ENCODE measurements at places on chromosomes 6 and 20.

GRCh38 chr6:13239530-13240455 lies 88.5 kb downstream of the TBC1D7 start:
- DNase-seq: no peak

GRCh38 chr6:168765752-168766151 lies 324.8 kb downstream of the SMOC2 start:
- DNase-seq: no peak

- no peak for DNase-seq
Observed at GRCh38 chr6:81340946-81341345, 411.5 kb downstream of the TENT5A start.

GRCh38 chr6:75170691-75171560 lies 34.9 kb downstream of the COL12A1 start:
- no peak for DNase-seq

GRCh38 chr6:71292001-71292400 lies 3.4 kb downstream of the OGFRL1 start:
- DNase-seq: no peak

- DNase-seq: no peak
Observed at GRCh38 chr20:53142225-53143127, 170.3 kb downstream of the TSHZ2 start.

DNA sequence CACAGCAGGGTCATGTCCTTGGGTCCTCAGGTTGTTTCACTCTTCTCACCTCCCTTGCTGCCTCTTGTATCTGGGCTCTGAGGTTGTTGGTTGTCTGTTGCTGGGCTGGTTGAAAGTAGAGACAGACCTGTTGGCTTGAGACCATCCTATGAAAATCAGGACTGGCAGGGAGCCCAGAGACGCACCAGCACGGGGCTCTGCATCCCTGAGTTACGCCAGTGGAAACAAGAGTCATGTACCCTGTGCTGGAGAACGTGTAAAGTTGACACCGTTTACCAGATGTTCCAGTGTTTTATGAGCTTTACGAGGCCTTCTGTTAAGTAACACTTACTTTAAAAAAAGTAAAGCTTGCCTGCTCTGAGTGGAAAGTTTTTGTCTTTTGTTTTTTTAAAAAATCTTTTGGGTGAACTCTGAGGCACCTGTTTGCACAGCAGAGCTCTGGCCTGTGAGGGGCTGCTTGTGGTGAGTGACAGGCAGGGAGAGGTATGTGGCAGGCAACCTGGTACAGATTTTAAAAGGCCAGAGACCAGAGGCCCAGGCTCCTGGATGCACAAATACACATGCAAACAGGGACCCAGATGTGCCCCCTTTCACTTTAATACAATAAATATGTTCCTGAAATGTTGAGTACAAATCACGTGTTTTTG lies 260.0 kb upstream of the SUPT3H start:
- DNase-seq: no peak

DNA sequence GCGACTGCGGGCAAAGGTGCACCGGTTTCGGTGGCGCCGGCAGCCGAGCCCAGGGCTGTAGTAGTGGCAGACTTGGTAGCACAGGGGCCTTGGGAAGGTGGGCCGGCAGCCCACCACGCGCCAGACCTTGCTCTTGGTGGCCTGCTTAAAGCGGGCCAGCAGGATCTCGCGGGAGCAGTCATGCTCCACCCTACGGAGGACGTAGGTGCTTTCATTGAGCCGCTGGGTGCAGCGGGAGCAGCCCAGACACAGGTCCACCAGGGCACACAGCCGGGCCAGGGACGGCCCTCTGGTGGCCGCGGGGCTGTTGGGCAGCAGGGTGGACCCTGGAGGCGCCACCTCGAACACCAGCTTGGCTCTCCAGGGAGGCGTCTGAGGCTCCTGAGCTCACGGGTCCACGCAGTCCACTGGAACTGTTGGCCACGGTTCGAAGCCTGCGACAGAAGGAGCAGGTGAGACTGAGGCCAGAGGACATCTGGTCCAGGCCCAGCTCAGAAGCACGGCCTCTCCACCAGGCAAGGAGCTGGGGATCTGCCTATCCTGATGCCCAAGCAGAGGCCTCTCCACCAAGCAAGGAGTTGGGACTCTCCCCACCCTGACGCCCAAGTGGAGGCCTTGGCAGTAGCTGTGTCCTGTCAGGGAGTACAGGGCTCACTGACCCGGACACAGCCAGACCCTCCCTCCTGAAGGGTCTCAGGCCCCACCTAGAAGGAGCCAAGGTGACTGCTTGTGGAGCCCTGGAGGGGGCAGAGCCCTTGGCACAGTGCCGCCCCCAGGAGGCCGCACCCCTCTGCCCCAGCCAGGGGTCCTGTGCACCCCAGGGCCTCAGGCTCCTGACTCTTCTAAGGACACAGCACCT lies 1.0 kb downstream of the HELZ2 start:
- DNase-seq: no peak

DNA sequence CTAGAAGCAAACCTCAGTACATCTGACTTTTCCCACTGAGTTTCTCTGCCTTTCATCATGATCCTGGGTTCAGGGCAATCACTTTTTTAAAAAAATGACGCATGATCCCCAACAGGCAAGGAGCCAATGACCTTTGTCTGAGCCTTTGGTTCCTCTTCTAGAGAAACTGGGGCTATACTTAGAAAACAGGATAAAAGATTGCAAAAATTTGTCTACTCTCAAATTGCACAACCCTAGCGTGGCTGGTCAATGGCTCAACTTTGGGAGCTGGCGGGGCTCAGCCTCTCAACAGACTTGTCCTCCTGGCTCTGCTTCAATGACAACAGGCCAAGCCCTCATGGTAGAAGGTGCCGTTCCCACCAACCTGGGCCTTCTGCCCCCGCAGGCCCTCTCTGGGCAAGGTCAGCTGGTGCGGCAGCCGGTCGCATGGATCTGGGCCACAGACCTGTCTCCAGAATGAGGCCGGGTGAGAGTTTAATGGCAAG lies 48.7 kb downstream of the PDYN start:
- DNase-seq: no peak

DNA sequence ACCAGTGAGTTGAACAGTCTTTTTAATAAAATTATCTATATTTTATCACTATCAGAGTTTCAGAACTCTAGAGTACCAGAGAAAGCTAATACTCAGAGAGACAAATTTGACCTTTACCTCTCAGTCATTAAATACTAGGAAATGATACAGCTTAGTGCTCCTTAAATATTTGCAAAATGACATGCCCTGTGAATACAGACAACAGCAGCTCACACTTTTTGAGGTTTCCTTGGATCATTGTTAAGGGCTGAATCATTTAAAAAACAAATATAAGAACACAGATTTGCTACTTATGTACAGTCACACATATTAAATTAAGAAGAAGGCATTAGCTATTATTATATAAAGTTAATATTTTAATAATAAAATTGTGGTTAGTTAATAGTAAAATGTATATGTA lies 1158.7 kb upstream of the EYS start:
- DNase-seq: no peak

GRCh38 chr20:58008413-58008812 lies 220.0 kb downstream of the ANKRD60 start:
- no peak for DNase-seq

DNA sequence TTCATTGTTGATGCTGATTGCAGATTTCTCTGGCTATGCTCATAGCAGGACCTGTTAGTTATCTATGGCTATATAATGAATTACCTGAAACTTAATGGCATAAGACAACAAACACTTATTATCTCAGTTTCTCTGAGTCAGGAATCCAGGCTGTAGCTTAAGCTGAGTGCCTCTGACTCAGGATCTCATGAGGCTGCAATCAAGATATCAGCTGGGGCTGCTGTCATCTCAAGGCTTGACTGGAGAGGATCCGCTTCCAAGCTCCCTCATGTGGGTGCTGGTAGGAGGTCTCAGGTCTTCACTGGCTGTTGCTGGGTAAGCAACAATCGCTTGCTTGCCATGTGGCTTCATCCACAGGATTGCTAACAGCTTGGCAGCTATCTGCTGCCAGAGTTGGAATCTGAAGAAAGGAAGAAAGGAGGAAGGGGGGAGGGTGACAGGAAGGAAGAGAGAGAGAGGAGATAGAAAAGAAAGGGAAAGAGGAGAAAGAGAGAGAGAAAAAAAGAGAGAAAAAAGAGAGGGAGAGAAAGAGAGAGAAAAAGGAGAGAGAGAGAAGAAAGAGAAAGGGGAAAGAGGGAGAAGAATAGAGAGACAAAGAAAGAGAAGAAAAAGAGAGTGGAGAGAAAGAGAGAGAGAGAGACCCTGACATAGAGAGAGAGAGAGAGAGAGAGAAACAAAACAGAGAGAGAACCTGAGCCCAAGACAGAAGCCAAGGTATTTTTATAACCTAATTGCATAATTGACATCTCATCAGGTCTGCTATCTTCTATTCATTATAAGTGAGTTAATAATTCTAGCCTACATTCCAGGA lies 579.0 kb upstream of the BTBD3 start:
- DNase-seq: no peak

DNA sequence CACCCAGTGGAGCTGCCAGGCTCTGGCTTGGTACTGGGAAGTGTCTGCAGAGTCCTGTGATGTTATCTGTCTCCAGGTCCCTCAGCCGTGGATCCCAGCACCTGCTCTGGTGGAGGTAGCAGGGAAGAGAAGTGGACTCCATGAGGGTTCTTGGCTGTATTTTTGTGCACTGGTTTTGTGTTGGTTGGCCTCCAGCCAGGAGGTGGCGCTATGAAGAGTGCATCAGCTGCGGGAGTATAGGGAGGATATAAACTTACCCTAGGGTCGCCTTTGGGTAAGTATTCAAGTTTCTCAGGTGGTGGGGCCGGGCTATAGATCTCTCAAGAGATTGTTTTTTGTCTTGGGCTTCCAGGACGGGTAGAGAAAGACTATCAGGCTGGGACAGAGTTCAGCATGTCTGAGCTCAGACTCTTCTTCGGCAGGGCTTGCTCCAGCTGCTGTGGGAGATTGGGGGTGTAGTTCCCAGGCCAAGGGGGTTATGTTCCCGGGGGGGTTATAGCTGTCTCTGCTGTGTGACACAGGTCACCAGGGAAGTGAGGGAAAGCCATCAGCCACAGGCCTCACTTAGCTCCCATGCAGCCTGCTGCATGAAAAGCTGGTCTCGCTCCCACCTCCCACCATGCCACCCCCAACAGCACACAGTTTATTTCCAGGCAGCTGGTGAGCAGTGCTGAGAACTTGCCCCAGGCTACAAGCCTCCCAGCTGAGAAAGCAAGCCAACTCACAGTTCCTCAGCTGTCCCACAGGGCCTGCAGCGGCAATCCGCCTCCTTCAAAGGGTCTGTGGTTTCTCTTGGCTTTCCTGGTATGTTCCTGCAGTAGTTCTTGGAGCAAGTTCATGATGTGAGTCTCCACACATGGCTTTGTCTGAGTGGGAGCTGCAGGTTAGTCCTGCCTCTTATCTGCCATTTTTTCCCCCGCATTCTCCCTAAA lies 115.7 kb downstream of the AIG1 start:
- no peak for DNase-seq

- no peak for DNase-seq
Observed at GRCh38 chr6:91082311-91082832, 495.5 kb upstream of the MAP3K7 start.

DNA sequence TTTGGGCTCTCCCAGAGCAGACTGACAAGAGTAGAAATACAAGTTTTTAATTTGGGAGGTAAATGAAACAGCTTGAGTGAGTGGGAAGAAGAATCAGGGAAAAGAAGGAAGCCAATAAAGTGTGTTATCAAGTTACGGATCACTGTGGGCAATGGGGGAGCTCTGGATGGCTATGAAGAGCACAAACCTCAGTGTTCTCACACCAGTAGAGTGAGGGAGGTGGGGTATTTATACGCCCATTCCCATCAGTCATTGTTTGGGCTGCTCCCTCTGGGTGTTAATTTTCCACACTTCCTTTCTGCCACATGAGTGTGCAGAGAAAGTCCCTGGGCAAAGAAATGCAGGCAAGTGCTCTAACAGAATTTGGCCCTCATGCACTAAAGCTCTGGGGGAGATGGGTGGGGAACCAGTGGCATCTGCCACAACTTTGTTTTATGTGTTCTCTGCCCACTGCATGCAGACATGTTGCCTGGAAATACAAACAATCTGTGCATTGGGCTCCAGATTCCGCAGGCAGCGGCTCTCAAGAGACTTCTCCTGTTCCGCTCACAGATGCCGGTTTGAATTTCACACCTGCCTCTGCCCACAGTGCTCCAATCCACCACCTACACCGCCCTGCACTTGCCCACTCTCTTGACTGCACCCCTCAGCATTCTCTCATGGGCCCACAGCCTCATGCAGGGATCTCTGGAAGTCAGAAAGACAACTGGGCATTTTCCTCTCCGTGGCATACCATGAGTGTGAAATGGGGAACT lies 211.1 kb upstream of the RNF24 start:
- DNase-seq: no peak

GRCh38 chr6:98546376-98546775 lies 288.0 kb upstream of the POU3F2 start:
- DNase-seq: no peak

DNA sequence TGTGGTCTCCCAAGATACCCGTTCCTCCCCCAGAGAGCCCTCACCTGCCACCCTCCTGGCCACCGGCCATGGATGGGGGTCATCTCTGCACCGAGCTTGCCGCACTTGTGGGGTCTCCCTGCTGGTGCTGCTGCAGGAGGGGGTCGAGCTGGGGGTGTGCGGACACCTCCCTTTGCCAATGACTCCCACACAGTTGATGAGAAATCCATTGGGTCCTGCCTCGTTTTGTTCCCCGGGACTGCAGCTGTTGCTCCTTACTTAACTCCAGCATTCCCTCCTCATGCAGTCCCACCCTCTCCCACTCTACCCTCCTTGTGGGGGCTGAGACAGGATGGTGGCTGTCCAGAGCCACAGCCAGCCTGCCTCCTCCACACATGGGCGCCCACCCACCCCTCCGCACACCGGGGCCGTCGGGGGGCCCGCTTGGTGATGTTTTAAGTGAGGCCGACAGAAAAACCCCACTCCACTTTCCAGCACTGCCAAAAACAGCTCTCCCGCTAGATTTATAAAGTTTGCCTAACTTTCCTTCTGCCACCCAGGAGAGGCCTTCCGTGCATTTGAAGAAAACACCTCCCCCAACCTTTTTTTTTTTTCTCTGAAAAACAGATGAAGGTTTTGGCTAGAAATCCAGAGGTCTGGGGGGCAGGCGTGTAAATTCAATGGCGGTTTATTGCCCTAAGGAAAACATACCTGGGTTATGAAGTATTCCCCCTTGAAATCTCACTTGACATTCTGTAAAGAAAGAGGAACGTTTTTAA lies 53.5 kb upstream of the APCDD1L start:
- DNase-seq: no peak

- DNase-seq: no peak
Observed at GRCh38 chr6:164042212-164042611, 627.7 kb downstream of the QKI start.

GRCh38 chr6:106874481-106874880 lies 100.0 kb downstream of the CD24 start:
- DNase-seq: no peak

- no peak for DNase-seq
Observed at GRCh38 chr6:121515630-121516265, 80.3 kb downstream of the GJA1 start.
